Activated CD4-positive, alpha-beta T cell treated with anti-CD3 and anti-CD28 coated beads for 1 hour (primary cell): ENCODE measurements at places on chromosomes 2 and 18.

GRCh38 chr2:21231985-21232384, 108.2 kb downstream of the TDRD15 start:
- no peak for DNase-seq

DNA sequence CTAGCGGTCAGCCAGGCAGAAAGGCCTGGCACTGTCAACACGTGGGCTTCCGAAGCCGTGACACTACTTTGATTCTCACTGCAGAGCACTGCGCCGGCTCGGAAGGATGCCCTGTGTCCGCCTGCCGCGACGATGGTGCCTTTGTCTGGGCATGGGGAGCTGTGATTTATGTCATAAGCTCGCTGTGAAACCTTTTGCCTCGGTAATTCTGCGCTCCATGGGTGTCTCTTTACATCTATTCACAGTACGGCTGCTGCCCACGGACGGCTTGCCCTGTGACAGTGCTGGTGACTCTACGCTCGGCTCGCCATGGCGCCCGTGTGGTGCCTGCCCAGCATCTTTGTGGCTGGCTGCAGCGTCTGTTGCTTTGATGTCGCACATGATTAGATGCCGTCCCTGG, 43.1 kb upstream of the GBX2 start:
- DNase-seq: no peak

DNA sequence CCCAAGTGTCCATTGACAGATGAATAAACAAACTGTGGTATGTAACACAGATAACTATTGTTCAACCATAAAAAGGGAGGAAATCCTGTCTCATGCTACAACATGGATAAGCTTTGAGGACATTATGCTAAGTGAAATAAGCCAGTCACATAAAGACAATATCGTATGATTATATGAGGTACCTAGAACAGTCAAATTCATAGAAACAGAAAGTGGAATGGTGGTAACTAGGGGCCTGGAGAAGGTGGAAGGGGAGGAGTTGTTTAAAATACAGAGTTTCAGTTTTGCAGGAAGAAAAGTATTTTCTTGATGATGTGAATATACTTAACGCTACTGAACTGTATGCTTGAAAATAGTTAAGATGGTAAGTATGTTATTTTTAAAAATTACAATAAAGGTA, 304.6 kb upstream of the CXCR4 start:
- no peak for DNase-seq

DNA sequence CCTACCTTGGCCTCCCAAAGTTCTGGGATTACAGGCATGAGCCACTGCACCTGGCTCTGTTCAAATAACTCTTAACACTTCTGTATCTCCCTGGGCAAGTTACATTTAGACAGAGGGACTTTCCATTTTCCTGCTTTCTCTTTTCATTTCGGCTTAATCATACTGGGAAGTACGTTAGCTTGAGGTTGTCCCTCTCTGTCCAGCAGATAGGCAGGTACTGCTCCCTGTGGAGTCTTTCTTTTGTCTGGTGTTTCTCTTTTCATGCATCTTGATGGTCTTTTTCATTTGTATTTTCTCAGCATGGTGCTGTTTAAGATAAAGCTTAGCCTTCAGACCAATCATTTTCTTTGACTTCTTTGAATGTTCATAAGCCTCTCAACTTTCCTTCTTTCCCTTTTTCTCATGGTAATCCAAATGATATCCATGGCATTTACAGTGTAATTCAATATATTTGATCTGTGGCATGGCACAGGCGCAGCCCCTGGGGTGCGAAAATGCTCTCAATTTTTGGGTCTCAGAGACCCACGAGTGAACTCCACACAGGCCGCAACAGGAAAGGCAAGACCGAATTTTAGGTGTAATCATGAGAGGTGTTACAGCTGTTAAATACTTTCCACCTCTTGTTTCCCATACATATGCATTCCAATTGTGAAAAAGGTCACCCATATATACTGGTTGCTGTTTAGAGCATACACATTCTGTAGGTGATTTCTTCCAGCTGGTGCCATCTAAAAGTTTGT, 99.9 kb upstream of the MYO3B start:
- no peak for DNase-seq

DNA sequence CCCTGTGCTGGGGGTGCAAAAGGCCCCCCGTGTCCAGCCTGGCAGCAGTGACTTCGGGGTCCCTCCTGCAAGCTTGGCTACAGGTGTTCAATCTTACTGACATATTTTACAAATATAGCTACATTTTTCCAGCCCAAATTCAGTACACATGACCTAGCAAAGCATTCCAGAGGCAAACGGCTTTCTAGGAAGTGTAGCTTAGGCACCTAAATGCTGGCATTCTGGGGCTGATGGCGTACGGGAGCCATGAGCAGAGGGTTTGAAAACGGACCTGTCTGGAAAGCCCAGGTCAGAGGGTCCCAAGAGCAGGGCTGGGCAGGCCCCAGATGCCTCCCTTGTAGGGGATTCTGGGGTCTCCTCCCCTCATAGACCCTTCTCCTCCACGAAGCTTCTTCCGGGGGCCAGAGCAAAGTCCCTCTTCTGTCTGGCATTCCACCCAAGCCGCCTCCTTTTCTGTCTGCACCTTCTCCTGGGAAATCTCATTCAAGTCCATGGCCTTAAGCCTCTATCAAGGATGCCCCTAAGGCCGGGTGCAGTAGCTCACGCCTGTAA, 63.3 kb upstream of the ASAP2 start:
- no peak for DNase-seq

GRCh38 chr2:120934574-120935338, 199.1 kb downstream of the GLI2 start:
- DNase-seq: no peak

- no peak for DNase-seq
These were observed 98.0 kb downstream of the ANKRD44 start for GRCh38 chr2:197212344-197213262.

GRCh38 chr18:62982600-62983251, 267.4 kb downstream of the PHLPP1 start:
- DNase-seq: peak; percentile 22
